ENCODE measurements at places on chromosomes 2 and 18.

DNA sequence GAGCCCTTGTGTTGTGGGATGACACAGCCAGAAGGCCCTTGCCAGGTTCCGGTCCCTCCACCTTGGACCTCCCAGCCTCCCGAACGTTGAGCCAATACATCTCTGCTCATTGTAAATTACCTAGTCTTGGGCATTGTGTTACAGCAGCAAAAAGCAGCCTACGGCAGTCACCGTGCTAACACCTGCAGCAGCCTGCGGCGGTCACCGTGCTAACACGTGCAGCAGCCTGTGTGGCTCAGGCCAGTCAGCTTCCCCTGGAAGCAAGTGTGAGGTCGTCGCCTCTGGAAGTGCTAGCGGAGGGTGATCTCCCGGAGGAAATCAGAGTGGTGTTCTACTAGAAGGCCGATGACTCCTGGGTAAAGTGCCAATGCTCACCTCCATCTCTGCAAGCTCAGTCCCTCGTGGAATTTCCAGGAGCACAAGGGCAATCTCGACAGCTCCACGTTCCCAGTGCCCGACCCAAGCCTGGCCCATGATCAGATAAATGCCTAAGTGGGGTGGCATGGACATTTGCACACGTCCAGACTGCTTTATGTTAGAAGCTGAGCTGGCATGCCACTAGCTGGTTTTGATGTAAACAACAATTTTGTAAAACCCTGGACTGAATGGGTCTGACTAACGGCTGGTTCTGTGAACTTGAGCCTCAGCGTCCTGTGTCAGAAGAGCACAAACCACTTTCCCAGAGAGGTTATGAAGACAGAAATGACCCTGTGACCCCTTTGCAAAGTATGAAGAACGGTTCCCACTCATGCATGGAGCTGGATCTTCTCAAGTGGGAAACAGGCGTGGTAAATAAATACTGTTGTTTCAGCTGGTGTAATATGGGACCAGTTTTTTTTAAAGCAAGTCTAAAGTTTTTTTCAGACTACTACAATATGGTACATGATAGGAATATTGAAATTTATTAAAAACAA lies 11.4 kb upstream of the CNDP1 start:
- DNase-seq = no peak

DNA sequence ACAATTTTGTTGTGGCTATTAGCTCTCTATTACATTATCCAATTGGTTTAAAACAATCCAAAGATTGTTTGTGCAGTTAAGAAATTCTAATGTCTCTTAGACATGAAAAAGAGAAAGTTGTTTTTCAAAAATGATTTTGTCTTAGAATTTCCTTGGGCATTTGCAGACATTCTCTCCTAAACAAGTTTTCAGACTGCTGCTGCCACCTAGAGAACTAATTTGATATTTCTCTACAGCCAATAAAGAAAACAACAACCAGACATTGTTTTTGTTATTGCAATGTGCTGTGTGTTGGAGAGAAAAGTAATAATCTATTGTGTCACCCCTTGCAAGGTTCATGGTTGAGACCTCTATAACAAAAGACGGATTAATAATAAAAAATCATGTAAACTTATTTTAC lies 119.0 kb upstream of the SYT4 start:
- no peak for DNase-seq

GRCh38 chr2:56127463-56128152 lies 56.2 kb upstream of the CCDC85A start:
- no peak for DNase-seq

GRCh38 chr2:225616372-225616771 lies 216.9 kb downstream of the NYAP2 start:
- DNase-seq = no peak

GRCh38 chr18:74373428-74373827 lies 57.8 kb downstream of the C18orf63 start:
- DNase-seq = no peak

DNA sequence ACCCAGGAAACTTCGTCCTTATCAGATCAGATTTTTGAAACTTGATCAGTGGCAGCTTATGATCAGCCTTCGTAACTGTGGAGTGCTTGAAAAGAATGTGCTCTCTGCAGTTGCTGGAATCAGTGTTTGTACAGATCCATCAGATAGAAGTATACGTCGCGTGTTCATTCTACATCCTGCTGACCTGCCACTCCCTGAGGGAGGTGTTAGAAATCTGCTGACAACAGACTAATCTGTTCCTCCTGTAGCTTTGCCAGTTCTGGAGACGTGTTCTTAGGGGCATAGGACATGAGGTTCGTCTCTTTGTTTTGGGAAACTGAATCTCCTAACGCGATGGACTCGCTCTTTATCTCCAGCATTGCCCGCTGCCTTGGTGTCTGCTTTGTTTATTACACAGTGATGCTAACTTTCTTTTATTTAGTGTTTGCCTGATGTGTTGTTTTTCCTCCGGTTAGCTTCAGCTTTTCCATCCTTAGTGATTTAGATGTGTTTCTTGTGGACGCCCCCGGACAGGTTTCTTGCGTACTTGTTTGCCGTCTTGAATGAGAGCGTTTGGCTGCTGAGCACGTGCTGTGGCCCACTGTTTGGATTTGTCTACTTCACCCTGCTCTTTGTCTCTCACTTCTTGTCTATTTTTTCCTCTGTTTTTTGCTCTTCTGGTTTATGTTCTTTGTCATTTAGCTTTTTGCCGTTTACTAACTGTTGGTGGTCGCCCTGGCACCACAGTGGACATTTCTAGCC lies 17.4 kb upstream of the GAL3ST2 start:
- no peak for DNase-seq

DNA sequence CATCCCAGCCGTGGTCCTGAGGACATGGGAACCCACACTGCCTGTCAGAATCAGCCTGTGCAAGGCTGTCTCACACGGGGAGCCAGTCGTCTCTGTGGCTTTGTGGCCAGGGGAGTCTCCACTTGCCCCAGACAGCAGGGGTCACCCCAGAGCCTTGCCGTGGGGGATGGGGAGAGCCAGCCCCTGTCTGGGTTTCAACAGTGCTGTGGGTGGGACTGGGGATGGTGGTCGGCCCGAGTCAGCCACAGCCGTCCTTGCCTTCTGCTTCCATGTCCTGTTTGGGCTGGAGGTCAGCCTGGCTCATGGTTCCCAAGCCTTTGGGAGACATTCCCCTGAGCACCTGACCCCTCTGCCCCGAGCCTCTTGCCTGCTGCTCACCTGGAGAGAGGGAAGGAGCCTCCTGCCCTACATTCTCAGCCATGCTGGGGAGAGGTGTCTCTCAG lies 19.6 kb downstream of the GPR35 start:
- DNase-seq = no peak

GRCh38 chr18:57959278-57959677 lies 84.7 kb upstream of the NEDD4L start:
- DNase-seq = no peak

DNA sequence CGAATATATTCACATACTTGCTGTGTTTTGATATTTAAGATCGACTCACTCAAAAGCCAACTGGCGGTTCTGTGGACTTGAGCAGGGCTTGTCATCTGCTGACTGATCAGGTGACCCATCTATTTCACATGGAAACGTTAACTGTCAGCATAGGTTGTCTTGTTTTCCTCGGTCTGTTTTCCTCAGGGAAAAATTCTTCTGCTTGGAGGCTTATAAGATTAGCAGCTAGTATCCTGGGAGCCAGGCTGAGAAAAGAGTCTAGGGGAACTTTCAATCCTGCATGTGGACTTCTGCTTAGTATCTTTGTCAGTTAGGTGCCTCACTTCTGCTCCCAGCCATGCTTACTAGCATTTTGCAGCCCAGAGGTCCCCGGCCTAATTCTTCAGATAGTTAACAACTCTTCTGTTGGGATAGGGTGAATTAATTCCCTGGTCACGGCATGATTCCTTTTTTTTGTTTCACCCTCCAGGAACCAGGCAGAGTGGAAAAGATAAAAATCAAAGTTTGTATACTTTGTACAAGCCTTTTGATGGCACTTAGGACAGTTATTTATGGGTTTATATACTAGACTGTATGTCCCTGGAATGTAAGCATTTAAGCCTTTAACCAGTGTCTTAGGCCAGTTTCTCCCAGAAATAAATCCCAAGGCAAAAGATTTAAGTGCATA lies 226.0 kb downstream of the GULP1 start:
- no peak for DNase-seq

DNA sequence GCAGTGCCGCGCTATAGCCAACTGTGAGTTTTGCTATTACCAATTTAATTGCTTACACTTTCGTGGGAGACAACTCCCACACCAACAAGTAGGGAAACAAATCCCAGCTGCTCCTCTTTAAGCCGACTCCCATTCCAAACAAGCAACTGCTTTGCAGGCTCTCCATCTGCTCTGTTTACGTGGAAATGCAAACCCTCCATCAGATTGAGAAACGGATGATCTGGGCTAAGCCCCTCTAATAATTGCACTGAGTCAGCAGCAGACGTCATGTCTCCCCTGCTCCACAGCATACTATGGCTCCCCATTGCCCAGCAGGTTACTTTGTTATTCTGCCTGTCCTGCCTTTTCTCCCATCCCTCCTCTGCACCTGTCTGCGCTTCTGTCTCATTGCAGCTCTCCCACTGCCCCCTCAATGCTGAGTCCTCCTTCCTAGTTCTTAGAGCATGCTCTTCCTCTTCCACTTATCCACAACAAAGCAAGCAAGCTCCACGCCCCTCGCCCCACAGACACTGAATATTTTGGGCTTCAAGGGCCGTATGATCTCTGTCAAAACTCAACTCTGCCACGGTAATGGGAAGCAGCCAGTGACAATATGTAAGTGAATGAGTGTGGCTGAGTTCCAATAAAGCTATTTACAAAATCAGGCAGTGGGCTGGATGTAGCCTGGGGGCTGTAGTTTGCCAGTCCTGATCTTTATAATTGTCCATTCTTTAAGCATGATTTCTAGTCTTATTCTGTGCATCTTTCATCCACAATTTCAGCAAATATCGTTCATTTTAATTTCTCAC lies 39.5 kb upstream of the ARL4C start:
- no peak for DNase-seq

DNA sequence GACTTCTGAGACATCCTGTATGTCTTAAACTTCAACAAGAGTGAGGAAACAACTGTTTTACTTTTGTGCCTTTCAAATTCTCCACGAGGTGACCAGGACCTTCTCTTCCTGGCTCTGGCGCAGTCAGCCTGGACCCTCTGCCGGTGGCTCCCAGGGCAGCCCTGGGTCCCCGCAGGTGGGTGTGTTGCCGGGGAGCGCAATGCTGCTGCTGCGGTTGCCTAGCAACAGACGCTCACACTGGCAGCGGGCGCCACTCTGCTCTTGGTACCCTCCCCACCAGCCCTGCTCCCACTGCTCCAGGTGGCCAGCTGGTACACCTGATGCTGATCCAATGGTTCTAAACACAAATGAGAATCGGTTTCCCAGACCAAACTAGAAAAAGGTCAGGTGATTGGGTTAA lies 58.7 kb downstream of the GNAL start:
- DNase-seq = no peak

GRCh38 chr18:3554091-3554601 lies 104.2 kb downstream of the TGIF1 start:
- no peak for DNase-seq

- no peak for DNase-seq
Observed at GRCh38 chr2:36416370-36417165, 61.0 kb downstream of the CRIM1 start.

DNA sequence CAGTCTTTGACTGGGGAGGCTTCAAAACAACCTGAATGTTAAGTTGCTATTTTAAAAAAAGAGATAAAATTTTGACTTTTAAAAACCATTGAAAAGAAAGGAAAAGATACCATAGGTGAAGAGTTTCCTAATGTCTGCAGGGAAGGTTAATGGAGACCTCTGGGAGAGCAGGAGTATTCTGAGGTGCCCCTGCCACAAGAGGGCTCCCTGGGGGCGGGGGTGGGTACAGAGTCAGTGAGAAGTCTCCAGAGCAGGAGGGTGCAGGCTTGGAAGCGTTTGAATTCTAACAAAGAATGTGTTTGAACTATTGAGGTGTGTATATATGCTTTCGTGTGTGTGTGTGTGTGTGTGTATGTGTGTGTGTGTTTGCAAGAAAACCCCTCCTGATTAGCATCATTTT lies 46.7 kb upstream of the ST6GAL2 start:
- no peak for DNase-seq

DNA sequence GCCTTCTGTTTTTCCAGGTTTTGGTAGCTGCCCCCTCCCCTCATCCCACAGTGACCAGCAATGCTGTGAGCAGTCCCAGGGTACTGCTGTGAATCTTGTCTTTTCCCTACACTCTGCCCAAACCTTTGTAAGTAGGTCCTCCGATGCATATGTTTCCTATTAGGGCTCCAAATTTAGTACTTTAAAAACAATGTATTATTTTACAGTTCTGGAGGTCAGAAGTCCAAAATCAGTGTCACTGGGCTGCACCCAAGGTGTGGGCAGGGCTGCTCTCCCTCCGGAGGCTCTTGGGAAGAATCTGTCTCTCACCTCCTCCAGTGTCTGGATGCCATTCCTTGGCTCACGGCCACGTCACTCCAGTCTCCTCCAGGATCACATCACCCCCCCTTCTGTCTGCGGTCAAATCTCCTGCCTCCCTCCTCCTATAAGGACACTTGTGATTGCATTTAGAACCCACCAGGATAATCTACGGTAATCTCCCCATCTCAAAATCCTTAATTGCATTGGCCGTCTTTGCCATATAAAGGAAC lies 208.5 kb downstream of the SH3BP4 start:
- DNase-seq = no peak

DNA sequence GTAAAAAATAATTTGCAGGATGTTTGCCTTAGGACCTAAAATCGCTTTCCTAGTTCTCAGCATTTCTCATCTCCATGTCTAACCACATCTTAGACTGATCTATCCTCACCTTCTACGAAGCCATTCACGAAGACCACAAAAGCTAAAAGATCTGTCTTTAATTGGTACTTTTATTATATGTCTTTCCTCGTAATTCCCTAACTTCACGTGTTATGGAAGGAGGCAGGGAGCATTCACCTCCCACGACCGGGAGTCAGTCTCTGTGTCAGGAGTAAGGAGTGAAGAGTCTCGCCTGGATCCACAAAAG lies 1.6 kb downstream of the DLGAP1 start:
- no peak for DNase-seq

- no peak for DNase-seq
Observed at GRCh38 chr2:39524756-39525635, 87.9 kb upstream of the MAP4K3 start.

DNA sequence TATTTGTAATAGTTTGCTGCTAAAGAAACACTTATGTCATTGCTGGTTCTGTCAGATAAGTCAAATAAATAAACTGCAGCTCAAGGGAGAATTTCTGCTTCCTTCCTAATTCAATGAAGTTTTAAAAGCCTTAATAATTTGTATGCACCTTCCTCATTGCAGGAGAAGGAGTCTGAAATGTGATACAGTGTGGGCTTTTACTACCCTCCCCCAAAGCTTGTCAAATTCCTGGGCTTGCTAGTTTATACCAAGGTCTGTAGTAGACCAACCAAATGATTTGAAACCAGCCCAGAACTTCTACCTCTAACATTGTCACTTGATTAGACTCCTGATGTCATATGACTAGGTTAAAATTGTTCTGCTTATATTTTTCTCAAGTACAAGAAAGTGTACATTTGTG lies 131.8 kb downstream of the DTNA start:
- no peak for DNase-seq

Measured in stimulated activated CD8-positive, alpha-beta memory T cell treated with anti-CD3 and anti-CD28 coated beads, Interleukin-7, amount 100 ng/mL, for 1 hour (primary cell).